ENCODE measurements at places on chromosomes 6 and 20.
A peak's percentile ranks its signal among the peaks of the same experiment; 100 is the strongest.

DNA sequence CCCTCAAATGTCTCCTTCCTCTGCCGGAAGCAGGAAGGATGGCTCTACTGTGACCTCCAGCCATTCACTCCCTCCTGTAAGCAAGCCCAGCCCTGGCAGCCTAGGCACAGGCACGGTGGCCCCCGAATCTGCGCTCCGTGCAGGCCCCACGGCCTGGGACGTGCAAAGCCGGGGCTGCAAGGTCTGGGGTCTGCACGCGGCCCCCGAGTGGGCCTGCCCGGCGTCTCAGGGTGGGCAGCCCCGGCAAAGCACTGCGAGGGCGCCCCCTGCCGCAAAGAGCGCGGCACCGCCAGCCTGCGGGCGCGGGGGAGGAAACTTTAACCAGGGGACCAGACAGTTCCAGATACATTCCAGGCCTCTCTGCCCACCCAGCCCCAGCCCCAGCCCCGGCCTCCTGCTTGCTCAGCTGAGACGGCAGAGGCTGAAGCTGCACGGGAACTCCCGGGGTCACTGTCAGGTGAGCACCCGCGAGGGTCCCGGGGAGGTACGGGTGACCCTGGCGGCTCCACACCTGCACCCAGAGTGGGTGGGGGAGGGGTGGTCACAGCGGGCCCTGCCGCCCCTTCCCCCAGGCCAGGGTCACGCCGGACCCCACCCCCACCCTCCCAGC lies 98.8 kb downstream of the ASXL1 start:
- peak; percentile 75 for DNase-seq

DNA sequence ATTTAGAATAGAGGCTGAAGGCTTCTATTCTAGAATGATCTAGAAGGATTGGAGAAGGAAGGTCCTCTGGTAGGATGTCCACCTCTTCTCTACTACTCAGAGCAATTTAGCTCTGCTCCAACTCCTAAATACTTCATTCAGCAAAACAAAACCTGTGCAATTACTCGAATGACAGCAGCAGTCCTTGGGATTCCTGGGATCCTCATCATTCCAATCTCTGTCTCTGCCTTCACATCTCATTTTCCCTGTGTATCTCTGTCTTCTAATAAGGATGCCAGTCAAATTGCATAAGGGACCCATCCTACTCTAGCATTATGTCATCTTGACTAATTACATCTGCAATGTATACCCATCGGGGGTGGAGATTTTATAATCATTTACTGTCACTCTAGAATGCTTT lies 5.5 kb upstream of the AIG1 start:
- no peak for DNase-seq

DNA sequence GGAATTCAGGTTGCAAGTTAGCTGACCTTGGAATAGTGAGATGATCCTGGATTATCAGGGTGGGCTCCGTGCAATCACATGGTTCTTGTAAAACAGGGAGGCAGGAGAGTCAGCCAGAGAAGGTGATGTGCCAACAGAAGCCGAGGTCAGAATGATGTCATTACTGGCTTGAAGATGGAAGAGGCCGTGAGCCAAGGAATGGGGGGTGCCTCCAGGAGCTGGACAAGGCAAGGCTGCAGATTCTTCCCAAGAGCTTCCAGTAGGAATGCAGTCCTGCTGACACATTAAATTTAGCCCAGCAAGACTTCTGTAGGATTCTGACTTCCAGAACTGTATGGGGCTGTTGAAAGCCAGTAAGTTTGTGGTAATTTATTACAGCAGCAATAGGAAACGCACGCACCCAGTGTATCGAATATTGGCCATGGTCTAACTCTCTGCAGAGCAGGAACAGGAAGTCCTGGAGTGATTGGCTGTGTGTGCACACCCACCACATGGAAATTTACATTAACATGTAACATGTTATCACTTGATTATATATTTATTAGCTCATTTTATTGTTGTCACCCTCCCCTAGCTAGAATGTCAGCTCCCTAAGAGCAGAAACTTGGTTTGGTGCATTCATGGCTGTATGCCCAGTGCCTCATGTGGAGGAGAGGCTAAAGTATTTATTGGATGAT lies 19.1 kb downstream of the SLC24A3 start:
- no peak for DNase-seq

DNA sequence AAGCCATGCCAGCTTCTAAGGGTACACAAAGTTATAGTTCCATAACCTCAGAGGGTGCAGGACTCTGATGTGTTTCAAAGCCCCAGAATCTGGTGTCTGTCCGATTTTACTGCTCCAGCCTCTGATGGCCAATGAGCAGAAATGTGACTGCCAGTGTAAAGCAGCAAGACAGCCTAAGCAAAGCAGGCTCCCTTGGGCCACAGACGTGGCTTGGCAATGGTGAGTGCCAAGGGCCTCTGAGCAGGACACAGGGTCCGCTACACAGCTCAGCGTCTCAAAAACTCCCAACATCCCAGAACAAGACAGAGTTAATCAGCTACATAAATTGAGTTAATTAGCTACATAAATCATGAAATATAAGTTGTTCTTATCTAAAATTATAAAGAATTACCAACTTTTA lies 69.2 kb downstream of the PCSK2 start:
- DNase-seq = no peak

DNA sequence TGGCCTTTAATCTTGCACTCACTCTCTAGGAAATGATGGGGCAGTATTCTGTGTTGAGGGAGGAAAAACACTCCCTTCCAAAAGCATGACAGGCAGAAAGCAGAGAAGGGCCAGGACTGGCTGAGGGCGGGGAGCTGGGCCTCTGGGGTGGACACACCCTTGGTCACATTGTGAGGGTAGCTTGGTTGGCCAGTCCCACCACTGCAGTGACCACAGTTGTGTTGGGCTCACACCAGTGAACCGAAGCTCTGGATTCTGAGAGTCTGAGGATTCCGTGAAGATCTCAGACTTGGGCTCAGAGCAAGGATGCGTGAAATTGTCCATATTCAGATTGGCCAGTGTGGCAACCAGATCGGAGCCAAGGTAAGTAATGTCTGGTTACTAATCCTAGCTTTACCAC lies at the start of gene TUBB1:
TSS of gene TUBB1 (plus strand) at position 213 of the 400 bp plus-strand sequence. CDS start at position 307, 94 bp downstream.
- DNase-seq = no peak

DNA sequence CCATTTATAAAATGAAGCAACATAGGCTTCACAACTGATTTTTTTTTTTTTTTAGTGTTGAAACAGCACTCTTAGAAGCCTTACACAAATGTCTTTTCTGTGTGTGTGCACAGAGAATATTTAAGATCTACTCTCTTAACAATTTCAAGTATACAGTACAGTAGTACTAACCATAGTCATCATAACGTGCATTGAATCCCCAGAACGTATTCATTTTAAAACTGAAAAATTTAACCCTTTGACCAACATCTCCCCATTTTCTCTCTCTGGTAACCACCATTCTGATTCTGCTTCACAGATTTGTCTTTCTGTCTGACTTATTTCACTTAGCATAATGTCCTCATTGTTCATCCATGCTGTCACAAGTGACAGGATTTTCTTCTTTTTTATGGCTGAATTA lies 475.6 kb downstream of the RFPL4B start:
- no peak for DNase-seq

DNA sequence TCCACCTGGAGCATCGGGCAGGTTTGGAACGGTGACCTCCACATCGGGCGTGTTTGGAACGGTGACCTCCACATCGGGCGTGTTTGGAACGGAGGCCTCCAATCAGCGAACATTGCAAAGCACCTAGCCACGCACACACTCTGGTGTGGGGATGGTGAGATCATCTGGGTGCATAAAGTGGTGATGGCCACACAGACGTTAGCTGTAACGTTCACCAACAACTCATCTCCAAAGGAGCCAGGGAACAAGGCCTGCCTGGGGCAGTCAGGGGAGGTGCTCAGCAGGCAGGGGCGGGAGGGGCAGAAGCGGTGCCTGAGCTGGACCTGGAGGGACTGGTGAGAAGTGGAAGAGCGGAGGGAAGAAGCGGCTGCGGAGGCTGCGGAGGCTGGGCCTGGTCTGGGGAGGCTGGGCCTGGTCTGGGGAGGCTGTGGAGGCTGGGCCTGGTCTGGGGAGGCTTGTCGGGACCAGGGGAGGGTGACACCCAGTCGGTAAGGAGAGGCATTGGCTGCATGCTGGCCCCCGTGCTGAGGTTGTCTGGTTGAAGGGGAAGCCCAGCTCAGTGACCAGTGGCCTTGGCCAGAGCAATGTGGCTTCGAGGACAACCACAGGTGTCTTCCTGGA lies 89.9 kb downstream of the PSMB1 start:
- no peak for DNase-seq

DNA sequence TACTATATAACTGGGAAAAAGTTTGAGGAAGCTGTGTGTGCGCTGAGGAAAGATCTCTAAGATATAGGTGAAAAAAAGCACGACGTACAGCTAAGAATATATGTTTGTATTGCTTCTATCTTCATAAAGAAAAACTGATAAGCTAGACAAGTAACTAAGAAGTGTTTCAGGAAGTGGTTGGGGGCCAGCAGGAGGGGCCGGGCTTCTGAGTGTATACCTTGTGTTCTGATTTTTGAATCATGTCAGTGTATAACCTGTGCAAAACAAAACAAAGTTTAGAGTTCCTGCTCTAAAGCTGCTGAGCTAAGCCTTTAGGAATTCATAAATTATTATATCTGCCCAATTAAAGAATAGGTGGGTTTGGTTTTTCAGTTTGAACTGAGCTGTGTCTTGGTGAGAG lies 7.9 kb upstream of the OSER1 start:
- DNase-seq = no peak

GRCh38 chr20:10553326-10553984 lies 118.3 kb downstream of the SLX4IP start:
- peak; percentile 39 for DNase-seq

- no peak for DNase-seq
These were observed 23.3 kb downstream of the RAMACL start for GRCh38 chr6:166563200-166563599.

DNA sequence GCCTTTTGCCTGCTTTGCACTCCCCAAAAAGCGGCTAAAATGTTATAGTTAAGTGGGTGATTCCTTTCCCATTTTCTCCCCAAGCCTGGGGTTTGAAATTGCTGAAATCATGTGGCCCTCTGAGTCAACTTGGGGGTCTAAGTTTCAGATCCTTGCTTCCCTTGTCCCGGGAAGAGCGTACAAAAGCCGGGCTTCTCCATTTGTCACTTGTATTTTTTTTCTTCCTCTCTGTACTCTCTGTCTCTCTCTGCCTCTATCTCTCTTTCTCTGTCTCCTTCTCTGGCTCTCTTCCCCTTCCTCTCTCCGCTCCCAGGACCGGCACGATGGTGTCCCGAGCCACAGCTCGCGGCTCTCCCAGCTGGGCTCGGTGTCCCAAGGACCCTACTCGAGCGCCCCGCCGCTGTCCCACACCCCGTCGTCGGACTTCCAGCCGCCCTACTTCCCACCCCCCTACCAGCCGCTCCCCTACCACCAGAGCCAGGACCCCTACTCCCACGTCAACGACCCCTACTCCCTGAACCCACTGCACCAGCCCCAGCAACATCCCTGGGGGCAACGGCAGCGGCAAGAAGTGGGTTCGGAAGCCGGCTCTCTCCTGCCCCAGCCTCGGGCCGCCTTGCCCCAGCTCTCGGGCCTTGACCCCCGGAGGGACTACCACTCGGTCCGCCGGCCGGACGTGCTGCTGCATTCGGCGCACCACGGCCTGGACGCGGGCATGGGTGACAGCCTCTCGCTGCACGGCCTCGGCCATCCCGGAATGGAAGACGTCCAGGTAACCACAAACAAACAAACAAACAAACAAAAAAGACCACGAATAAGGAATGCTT lies 4.6 kb downstream of the TFAP2B start:
- no peak for DNase-seq

- no peak for DNase-seq
These were observed 181.9 kb downstream of the ERMARD start for GRCh38 chr6:169933251-169933821.

DNA sequence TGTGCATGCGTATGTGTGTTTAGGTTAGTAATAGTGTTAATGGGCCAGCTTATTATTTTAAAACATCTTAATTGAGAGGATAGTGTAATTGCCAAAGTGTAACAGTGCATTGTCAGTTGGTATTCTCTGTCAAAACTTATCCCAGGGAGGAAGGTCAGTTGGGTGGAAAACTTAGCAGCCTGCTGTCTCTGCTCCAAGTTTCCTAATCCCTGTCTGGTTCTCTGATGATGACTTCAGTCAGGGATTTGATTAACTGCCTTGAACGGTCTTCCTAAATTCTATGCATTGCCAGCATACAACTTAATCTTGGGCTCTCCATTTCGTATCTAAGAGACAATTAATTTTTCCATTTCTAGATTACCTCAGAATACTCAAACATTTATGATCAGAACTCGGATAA lies 51.1 kb downstream of the L3MBTL3 start:
- no peak for DNase-seq

DNA sequence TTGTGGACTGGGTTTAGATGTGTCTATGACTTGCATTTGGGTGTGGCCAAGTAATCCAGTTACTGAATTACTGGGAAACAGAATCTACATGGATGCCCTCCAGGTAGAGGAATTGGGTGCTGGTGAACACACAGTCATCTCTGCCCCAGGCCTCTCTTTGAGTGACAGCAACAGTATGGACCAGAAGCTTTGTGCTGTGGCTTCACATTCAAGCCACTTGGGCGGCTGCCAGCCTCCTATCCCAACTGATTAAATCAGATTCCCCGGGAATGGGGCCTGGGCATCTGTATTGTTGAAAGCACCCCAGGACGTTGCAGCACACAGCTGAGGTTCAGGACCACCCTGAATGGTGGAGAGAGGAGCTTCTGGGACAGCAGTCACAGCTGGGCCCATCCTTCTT lies 144.6 kb downstream of the DHX35 start:
- no peak for DNase-seq

DNA sequence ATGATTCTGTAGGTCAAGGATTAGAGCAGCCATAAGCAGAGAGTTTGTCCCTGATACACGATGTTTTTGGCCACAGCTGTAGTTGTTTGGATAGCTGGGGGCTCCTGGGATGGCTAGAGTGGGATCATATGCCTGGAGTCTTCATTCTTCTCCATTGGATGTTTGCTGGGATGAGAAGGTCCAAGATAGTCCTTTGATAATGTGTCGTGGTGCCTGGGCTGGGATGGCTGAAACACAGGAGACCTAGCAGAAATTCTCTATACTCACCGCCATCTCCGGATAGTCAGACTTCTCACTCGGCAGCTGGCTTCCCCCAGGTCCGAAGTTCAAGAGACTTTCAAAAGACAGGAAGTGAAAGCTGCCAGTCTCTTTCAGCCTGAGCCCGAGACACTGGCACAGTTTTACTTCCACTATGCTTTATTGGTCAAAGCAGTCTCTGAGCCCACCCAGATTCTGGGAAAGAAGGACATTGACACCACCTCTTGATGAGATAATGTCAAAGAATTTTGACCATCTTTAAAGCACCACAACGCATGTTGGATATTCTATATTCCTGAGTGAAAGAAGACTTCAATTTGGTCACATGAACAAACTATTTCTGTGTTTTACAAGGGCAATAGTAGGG lies 16.0 kb downstream of the MARCKS start:
- no peak for DNase-seq

DNA sequence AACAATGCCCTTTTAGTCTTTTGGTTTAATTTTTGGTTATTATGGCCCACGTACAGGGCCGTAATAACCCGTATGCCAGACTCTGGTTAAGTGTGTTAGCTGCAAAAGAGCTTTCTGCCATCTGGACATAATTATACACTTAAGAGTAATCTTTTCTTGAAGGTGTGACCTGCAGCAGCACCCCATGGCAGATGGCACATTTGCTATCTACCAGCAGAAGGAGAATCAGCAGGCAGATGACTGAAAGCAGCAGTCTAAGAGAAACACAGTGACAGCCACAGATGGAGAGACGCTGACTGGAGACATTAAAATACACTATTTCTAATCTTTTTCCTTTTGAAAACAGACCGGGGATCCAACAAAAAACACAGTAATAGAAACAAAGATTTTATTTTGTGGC lies 18.7 kb downstream of the ASF1A start:
- no peak for DNase-seq

Data from neuronal stem cell (in vitro differentiated cells).